ENCODE measurements at places on chromosomes 16 and 17. TPM values are rescaled to one million over a fixed set of nuclear protein-coding genes. Genes with fewer than 3 reads are reported as not detected.

DNA sequence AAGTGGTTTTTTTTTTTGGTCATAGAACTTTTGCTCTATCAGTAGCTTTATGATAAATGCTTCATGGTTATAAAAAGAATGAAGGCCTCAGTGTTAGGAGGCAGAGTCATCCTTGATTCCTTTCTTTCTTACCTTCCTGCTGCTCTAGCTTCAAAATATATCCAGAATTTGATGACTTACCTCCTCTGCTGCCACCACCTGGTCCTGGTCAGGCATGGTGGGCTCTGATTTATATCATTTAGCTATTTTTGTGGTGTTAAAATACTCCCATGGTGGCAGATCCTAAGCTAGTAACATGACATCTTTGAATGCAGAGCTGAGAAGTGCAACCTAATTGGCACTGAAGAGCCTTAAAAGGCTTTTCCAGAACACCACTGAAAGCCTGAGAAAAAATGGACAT, 508.8 kb upstream of the CDH8 start:
- DNase-seq = no peak

DNA sequence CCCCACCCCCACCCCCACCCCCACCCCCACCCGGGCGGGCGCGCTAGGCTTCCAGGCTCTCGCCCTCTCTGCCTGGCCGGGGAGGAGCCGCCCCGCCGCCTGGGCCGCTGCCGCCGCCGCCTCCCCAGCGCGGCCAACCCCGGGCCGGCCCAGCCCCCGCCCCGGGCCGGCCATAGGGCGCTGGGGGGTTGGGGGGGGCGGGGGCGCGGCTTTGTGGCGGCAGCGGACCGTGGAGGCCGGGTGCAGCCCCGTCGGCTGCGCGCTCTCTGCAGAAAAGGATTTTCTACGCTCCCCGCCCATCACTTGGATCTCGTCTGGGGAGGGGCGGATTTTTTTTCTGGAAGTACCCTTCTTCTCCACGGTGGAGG, 230.9 kb downstream of the MRTFB start:
- peak; percentile 74 for DNase-seq

Gene LGALS9
- total RNA-seq = 482 TPM

GRCh38 chr17:39981207-39981741, 667 bp downstream of the PSMD3 start:
- DNase-seq = peak; percentile 18

DNA sequence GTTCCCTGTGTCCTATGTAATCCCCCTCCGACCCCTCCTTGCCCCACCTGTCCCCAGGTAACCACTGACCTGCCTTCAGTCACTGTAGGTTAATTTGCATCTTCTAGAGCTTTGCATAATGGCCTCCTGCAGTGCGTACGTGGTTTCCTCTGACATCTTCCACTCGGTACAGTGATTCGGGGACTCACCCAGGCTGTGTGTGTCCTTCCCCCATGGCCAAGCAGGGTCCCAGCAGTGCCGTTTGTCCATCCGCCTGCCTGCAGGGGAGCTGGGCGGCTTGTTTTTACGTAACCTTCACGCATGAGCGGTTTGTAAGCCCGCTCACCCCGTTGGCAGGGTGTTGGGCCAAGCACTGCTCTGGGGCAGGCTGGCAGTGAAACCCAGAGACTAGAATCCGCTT, 7.9 kb downstream of the MAPK8IP3 start:
- no peak for DNase-seq

DNA sequence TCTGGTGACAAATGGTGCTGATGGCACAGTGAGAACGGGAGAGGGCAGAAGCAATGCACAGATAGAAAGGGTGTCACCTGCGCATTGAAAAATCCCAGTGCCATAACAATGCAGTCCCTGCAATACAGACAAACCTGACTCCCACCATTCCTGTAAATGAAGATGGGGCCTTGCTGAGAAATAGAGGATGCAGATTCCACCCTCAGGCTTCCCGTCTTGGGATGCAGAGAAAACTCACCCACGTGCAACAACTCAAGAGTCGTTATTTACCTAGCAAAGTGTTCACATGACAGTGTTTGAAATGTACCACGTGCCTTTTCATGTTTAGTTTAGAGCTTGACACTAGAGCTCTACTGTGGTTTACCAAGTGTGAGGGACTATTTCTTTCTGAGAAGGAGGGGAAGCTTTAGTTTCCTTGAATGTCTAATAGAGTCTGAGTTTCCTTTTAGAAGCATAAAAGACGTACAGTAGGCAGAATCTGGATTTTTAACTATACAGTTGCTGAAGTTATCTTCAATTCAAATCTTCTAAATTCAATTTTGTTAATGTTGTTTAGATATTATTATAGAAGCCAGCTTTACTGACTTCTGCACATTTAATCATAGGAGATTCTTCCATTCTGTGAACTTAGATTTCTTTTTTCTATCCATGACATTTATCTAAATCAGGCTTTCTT, 35.6 kb downstream of the WWOX start:
- DNase-seq = no peak

Gene ADAD2
- total RNA-seq = 0.14 TPM

DNA sequence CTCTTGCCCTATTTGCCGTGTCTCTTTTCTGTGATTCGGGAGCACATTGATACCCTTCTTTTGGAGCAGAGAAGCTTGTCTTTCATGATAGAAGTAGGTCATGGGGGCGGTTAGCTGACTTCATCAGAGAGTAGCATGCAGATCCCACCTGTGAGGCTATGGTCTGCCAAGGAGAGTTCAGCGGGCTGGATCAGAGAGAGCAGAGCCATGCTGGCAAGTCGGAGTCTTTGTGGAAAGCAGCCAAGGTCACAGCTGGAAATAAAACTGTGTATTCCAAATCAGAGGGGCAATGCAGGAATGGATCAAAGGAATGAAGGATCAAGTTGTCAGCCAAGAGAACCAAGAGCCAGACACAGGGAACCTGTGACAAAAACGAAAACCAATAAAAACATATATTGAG, 595.9 kb downstream of the WWOX start:
- DNase-seq = no peak

DNA sequence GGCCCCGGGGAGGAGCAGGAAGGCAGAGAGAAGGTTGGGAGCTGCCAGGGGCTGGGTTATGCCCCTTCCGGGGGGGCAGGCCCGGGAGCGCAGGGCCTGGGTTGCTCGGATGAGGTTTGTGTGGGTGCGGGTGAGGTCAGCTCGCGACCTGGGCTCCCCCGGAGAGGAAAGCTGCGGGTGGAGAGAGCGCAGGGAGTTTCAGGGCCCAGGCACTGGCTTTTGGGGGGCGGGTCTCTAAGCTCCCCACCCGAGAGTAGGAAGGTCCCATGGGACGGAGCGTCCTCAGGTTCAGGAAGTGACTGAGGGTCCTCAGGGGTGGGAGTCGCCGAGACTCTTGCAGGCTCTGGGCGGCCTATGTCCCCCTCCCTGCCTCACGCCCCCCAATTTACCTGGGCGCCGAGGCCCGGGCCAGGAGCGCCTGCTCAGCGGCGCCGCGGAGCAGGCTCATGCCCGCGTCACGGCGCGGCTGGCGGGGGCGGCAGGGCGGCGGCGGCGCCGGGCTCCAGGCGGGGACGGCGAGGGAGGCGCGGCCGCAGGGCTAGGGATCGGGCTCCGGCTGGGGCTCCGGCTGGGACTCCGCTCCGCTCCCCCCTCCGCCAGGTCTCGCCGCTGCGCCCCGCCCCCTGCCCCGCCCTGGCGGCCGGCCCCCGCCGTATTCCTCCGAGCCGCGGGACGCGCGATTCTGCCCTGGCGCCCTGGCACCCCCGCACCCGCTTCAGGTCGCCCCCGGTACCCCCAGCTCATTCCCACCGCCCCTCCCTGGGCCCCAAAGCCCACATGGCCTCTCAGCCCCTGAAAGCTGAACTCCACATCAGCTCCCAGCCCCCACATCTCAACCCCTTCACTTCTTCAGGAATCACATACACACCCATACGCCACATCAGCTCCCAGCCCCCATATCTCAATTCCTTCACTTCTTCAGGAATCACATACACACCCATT, at the start of gene DOK4:
DOK4 (minus strand) TSS at position 578 of the 942 bp plus-strand sequence. CDS start 6,986 bp downstream, outside the sequence.
- DNase-seq = peak; percentile 92

Gene NOL11
- 34.9 TPM for total RNA-seq

GRCh38 chr17:78364436-78365281, 4.8 kb upstream of the SOCS3 start:
- DNase-seq = no peak

Measured in mucosa of descending colon (tissue), 3 donors.